Activated naive CD8-positive, alpha-beta T cell treated with anti-CD3 and anti-CD28 coated beads, Interleukin-2, amount 10 ng/mL, durations not matched to agents 7 days and 5 days (primary cell): ENCODE measurements at places on chromosomes 11 and 22. TPM values are rescaled to one million over a fixed set of nuclear protein-coding genes. Genes with fewer than 3 reads are reported as not detected.

- DNase-seq, result no peak
Observed at GRCh38 chr22:18109410-18110193, 1.0 kb upstream of the TUBA8 start.

Gene SPTBN2
- 1.3 TPM for total RNA-seq

GRCh38 chr11:112175599-112175952, 264 bp downstream of the BCO2 start:
- DNase-seq, result no peak

Gene SYCE3
- 0.79 TPM for total RNA-seq

DNA sequence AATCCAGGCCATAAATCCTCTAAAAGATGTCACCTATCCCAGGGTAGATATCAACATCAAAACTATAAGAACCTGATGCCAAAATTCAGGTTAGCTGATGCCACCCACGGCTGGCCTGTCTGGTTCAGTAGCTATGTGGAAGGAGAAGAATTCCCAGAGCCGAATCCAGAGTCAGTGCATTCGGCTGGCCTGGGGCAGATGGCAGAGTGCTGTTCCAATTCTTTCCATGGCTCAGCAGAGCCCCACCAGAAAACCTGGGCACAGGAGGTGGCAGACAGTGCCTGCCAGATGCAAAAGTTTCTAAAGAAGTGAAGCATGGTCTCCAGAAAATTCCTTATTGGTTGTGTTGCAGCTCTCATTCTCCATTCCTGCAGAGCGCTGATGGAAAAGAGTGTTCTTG, 19.9 kb upstream of the OR8B8 start:
- no peak for DNase-seq

DNA sequence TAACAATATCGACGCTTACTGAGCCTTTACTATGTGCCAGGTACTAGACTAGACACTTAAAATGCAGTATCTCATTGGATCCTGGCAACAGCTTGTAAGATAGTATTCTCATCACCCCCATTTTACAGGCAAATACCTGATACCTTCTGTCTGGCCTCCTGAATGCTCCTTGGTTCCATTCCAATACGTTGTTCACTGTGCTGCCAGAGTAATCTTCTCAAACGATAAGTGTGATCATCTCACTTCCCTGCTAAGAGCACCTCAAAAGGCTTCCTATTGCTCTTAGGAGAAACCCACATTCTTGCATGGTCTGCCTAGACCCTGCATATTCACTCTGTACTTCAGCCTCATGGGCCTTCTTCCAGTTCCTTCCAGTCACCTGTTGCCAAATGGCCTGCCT, 1.3 kb upstream of the NRIP3 start:
- no peak for DNase-seq

DNA sequence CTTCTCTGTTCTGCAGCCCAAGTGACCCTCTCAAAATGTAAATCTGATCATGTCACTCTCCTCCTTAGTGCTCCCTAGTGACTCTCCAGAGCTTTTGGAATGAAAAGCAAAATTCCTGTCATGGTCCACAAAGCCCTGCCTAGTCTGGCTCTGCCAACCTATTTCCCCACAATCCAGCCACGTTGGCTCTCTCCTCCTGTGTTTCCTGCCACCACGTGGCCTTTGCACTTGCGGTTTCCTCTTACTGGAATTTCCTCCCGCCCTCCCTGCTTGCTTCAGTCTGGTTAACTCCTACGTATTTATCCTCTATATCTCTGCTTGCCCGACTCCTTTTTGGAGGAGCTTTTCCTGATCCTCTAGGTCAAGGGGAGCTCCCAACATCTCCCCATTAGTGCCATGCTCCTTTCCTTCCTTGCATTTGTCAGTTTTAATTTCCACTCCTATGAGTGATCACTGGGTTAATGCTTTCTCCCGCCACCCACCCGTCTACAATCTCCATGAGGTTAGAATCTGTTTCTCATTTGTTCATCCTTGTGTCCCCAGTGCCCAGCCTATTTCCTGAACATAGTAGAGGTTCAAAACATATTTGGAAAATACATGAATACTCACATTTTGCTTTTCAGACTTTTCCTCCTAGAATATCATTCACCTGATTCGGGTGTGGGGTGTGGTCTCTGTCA, 11.5 kb downstream of the NNMT start:
- no peak for DNase-seq

Gene VPREB1
- not detected for total RNA-seq

Gene NAALADL1
- total RNA-seq, result 19.8 TPM

Gene NXPE2
- total RNA-seq, result not detected

Gene KRTAP5-7
- not detected for total RNA-seq

Gene TENM4
- total RNA-seq, result not detected

GRCh38 chr11:116376054-116376453, 396.7 kb downstream of the BUD13 start:
- DNase-seq, result no peak

DNA sequence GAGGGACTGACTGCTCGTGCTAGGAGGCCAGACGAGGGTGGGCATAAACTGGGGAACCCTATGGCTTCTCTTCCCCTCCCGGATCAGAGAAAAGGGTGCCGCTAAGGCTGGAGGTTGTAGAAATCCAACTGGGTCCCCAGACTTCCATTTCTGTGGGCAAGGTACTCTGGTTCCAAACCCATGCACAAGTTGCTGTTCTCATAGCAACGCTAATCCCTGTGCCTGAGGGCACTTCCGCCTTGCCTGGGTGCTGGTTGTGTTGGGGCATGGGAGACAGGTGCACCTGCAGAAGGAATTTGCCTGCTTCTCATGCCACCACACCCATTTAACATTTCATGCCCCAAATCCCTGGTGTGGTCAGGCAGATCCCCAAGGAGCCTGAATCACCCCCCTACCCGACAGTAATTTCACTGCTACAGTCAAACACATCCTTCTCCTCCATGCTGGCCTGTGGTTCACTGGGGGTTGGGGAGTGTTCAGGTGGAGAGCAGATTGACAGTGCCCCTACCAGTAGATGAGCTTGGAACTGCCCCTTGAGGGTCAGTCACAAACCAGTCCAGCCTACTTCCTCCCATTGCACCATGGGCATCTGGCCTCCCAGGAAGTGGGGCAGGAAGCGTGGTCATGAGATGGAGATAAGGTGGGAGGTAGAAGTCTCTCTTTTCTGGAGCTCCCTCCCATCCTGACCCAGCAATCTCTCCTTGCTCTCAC, 1.2 kb downstream of the C2CD2L start:
- DNase-seq, result peak; percentile 56

Gene MOGAT2
- total RNA-seq, result not detected
